Heart right ventricle (tissue), 16 donors: ENCODE measurements at places on chromosomes 6 and 20. TPM values are rescaled to one million over a fixed set of nuclear protein-coding genes. Genes with fewer than 3 reads are reported as not detected.

- no peaks in the 10 kb centered on the region for H3K36me3 ChIP-seq
- no peak overlapping the region for H3K27ac ChIP-seq
- H3K27me3 ChIP-seq: no peaks in the 10 kb centered on the region
- no peak for DNase-seq
- H3K4me1 ChIP-seq: no peaks in the 10 kb centered on the region
These were observed 36.0 kb downstream of the KIAA1755 start for GRCh38 chr20:38224531-38224930.

- no peak for DNase-seq
- no peaks in the 10 kb centered on the region for H3K27me3 ChIP-seq
- H3K4me1 ChIP-seq: no peaks in the 10 kb centered on the region
- no peaks in the 10 kb centered on the region for H3K36me3 ChIP-seq
- H3K4me3 ChIP-seq: no peak overlapping the region
These were observed 17.2 kb downstream of the GPLD1 start for GRCh38 chr6:24472181-24472580.

GRCh38 chr20:57409672-57410397 lies 18.6 kb downstream of the RBM38 start:
- H3K36me3 ChIP-seq: no peaks in the 10 kb centered on the region
- H3K27ac ChIP-seq: no peak overlapping the region
- H3K4me1 ChIP-seq: peaks cover 6% of the 10 kb centered on the region
- no peaks in the 10 kb centered on the region for H3K27me3 ChIP-seq

Gene TENT5A
- total RNA-seq: 37.0 TPM
